ENCODE measurements at places on chromosomes 7 and 10.

- DNase-seq = no peak
Observed at GRCh38 chr7:2893411-2893861, 49.3 kb upstream of the GNA12 start.

- no peak for DNase-seq
Observed at GRCh38 chr10:102778781-102779180, 35.0 kb downstream of the WBP1L start.

DNA sequence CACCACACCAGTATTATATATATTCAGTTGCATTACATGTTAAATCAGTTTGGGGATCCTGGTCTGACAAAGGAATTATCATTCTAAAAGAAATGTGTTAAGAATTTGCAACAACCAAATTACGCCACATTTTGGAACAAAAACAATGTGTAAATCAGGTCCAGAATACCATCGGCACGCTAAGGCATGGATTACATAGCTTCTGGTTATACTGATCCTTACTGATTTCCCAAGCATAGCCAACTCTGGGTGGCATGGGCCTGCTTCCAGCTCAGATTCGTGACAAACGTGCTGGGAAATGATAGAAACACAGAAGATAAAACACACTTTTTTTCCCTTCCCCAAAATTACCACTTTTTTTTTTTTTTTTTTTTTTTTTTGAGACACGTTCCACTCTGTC lies 660.0 kb downstream of the SORCS1 start:
- DNase-seq = no peak

- DNase-seq = peak; percentile 61
Observed at GRCh38 chr7:44163591-44163990, 22.5 kb upstream of the MYL7 start.

DNA sequence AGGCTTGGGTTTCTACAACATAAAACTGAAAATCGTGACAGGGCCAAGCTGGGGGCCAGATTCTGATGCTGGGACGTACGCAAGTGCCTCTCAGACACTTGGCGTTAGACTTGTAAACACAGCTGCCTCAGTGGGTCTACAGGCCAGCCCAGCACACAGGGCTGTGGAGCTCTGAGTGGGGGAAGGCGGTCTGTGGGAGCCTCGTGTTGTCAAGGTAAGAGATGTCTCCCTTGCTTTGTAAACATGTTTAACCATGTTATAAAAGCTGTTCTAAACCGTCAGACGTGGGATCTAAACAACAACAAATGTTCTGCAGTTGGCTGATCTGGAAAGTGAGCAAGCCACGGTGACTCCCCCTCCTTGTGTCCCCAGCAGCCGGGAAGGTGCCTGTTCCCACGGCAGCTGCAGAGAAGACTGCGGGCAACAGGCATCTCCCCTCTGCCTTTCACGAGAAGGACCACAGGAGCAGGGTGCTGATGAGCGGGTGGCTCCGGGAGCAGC lies 67.8 kb downstream of the ZRANB1 start:
- no peak for DNase-seq

GRCh38 chr7:20828947-20829346 lies 42.3 kb upstream of the SP8 start:
- DNase-seq = no peak

- no peak for DNase-seq
Observed at GRCh38 chr7:66326501-66327215, 121.5 kb downstream of the TPST1 start.

- no peak for DNase-seq
Observed at GRCh38 chr7:95190515-95190914, 133.8 kb downstream of the PON1 start.

- DNase-seq = no peak
Observed at GRCh38 chr7:84110400-84110799, 84.2 kb downstream of the SEMA3A start.

DNA sequence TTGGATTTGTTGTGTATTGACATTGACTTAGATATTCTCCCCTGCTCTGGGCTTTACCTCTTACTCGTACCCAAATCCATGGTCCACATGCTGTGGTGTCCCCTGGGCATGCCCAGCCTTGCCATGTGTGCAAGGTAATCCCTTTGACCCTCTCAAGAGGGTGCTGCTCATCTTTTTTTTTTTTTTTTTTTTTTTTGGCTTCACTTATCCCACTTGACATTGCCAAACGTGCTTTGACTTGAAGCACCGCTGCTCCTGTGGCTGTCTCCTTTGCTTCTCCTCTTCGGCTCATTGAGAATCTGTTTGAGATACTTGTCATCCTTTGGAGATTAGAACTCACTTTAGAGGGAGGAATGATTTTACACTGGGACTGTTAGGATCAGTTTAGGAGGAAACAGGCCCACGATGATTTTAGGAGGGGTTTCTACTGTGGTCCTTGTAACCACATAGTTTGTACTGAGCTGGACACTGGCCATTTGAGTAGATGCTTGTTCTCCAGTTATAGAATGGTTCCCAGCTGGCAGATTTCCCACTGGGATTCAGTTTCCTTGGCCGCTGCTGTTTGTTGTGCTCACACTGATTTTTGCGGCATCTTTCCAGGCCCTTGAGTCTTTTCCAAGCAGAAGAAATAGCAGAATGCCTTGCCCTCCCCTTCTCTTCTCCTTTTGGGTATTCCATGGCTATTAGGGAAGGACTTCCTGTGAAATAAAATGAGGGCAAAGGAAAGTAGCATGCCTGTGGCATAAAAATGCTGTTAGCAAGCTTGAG lies 184.8 kb downstream of the AUTS2 start:
- no peak for DNase-seq

GRCh38 chr7:47513741-47514241 lies 68.1 kb downstream of the TNS3 start:
- DNase-seq = no peak

- DNase-seq = peak; percentile 32
Observed at GRCh38 chr10:58152673-58153263, 114.9 kb downstream of the IPMK start.

DNA sequence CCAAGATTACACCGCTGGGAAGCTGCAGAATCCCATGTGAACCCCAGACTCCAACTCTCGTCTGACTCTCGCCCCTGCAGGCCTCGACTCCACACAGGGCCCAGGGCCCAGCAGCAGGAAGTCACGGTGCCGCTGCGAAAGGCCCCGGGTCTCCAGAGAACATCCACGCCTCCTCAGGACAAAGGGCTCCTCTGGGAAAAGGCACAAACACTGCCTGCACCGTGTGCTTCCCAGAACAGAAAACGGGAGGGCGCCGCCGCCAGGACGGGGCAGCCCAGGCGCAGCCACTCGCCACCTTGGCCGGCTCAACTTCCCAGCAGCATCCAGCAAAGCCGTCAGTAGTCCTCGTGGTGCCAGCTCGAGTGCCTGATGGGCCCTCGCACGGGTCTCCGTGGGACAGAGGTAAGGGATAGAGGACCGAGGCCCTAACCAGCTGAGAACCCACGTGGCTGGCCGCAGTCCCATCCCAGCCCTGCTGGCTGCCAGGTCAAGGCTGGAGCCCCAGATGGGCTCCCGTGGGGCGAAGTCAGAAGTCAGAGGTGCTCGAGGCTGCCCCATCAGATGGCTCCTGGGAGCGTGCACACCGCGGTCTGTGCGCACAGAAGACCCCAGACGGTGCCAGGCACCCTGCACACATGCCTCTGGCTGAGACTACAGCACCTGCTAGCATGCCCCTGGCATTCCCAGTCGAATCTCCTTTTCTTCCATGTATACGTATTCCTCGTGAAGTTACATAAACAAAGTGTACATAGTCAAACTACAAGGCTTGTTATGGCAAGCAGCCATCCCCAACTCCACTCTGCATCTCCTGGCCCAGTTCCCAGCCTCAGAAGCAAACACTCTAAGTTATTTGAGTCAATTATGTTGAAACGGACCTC lies 60.2 kb downstream of the MAD1L1 start:
- DNase-seq = peak; percentile 67

DNA sequence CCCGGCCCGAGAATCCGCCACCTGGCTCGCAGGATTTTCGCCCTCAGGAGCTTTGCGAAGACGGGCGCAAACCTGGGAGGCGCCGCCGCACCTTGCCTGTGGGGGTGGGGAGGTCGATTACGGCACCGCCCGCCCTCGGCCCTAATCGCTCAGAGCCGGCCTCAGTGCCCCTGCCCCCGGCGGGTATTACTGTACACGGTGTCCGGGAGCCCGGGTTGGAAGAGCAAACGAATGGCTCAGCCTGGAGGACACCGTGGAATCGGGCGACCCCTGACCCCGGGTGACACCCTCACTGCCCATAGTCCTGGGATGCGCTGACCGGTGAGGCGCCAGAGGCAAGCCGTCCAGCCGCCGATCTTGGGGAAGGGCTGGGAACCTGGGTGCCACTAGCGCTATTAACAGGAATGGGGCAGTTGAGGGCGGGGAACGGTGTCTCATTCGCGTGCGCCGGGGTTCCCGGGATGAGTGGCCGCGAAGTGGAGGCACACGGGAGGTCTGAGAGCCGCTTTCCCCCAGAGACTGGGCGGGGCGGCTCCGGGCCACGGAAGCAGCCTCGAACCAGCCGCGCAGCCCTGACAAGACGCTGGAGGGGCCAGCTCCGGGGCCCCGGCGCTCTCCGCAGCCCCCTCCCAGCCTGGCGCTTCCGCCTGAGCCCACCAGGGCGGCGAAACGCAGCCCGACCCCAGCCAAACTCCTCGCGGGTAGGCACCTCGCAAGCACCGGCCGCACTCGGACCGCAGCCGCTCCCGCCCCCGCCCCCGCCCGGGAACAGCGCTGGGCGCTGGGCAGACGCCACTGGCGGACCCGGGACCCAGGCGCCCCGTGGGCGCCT lies 167.5 kb downstream of the NRF1 start:
- DNase-seq = peak; percentile 11

Data from foreskin keratinocyte (primary cell).